Posterior cingulate gyrus (tissue), 11 donors: ENCODE measurements at places on chromosomes 13 and 19.

DNA sequence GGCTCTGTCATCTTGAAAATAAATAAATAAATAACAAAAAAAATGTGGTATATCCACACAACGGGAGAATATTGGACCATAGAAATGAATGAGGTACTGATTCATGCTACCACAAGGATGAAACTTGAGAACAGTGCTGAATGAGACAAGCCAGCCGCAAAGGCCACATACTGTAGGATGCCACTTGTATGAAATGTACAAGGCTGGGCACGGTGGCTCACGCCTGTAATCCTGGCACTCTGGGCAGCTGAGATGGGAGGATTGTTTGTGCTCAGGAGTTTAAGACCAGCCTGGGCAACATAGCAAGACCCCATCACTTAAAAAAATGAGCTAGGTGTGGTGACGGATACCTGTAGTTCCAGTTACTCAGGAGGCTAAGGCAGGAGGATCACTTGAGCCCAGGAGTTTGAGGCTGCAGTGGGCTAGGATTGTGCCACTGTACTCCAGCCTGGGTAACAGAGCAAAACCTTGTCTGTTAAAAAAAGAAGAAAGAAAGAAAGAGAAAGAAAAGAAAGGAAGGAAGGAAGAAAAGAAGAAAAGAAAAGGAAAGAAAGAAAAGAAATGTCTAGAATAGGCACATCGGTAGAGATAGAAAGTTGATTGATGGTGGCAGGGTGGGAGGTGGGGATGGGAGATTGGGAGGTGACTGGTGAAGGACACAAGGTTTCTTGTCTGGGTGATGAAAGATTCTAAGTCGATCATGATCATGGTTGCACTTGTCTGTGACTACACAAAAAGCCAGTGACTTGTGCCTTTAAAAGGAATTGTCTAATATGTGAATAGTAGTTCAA lies 20.3 kb downstream of the HPN start:
- DNase-seq, result no peak

- DNase-seq, result peak; percentile 59
These were observed 23.2 kb downstream of the TSKS start for GRCh38 chr19:49739933-49740332.

DNA sequence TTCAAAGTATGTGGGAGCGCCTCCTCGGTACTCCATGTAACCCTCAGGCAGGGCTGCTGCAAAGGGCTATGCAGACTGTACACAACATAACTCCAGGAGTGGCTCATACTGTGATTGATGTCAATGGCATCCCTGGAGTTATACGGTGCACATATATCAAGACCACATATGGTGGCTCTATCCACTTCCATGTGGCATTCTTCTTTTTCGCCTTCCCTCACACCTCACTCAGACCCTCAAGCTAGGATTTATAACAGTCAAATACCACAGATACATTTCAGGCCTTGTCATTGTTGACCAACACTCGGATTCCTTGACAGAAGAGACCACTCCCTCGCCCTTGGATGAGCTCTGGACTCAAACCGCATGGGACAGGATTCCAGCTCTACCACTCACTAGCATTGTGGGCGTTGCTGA lies 11.3 kb upstream of the UBL3 start:
- no peak for DNase-seq

DNA sequence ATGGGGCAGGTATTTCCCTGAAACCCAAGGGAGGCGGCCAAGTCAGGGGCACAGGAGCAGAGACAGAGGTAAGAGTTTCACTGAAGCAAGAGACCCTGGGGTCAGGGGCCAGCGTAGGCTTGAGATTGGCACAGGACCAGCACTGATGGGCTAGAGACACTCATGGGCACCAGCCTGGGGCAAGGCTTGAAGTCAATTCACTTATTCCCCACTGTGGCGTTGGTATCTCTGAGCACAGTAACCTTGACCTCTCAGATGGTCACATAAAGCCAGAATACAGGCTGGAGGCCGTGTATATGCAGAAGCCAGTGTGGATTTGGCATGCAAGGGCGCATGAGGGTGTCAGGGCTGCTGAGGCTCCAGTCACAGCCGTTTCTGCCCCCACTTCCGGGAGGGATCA lies 173.5 kb upstream of the GPR12 start:
- DNase-seq, result no peak

GRCh38 chr13:110490009-110490770 lies 71.3 kb downstream of the RAB20 start:
- DNase-seq, result no peak

- DNase-seq, result peak; percentile 77
These were observed 3.7 kb downstream of the ANGPTL8 start for GRCh38 chr19:11242864-11243797.

GRCh38 chr19:57807541-57807940 lies 7.2 kb downstream of the ZNF552 start:
- no peak for DNase-seq

DNA sequence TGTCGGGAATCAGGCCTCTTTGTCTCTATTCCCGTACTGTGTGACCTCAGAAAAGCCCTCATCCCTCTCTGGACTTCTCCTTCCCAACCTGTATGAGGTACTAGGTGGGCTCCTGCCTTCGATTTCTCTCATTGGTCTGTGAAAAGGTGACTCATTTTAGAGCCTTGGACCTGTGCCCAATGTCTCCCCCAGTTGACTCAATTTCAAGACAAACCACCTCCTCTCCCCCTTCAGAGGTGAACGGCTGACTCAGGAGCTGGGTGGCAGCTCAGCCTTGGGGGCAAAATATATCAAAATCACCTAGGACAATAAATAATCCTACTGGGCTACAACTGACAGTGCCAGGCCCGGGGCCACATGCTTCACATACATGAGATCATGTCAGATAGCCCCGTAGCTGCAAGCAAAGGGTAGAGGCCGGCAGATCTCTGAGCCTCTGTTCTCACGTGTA lies 630 bp downstream of the COQ8B start:
- no peak for DNase-seq

GRCh38 chr13:25292301-25292700 lies 5.0 kb upstream of the MTMR6 start:
- DNase-seq, result no peak
